Heart right ventricle (tissue), 16 donors: ENCODE measurements at places on chromosomes 6 and 20. TPM values are rescaled to one million over a fixed set of nuclear protein-coding genes. Genes with fewer than 3 reads are reported as not detected.
A peak's percentile ranks its signal among the peaks of the same experiment; 100 is the strongest.

The ME1 gene
- 18.7 TPM for total RNA-seq

The POU3F2 gene
- not detected for total RNA-seq

The TTI1 gene
- 11.4 TPM for total RNA-seq

GRCh38 chr6:99689916-99690685, 83.5 kb downstream of the PRDM13 start:
- no peak for DNase-seq

DNA sequence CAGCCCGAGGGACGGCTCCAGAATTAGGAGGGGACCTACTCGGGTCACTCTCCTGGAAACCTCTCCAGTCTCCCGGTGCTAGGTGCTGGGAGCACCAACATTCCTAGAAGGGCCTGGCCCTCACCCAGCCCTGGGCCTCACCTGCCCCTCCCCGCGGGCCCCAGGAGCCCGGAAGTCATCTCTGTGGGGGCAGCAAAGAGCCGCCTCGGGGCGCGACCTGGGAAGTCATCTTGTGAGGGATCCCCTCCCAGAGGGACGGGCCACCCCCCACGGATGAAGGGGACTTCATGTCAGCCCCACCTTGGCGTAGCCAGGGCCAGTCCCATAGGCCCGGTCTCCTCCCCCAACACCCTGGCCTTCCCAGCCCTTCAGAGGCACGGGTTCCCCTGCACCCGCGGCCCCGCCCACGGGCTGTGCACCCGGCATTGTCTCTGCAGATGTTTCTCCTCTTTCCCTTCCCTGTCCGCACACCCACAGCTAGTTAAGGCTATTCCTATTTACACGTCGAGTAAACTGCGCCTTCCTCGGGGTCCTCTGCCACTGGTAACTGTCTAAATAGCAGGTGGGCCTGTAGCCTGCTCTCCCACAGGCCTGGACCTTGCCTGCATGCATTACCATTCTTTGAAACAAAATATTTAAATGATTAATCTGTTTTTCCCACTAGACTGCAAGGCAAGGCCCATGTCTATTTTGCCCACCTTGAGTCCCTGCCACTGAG, 896 bp upstream of the RNASET2 start:
- DNase-seq, result peak; percentile 67

GRCh38 chr20:14830899-14831298, 493.5 kb upstream of the FLRT3 start:
- DNase-seq, result no peak

The TSBP1 gene
- not detected for total RNA-seq

DNA sequence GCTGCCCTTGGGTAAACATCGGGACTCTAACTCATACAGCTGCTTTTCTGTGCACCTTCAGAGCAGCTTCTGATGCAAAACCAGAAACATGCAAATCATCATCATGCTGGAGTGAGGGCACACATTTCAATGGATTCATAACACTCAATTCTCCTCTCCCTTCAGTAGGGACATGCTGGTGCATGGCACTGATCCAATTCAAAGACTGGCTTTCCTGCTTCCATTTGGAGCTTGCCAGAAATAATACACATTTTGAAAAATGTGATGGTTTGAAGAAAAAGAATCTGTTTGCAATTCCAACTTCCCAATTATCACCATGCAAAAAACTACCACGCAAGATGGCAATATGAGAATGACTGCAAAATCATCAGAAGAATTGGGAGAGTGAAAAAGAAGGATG, 65.2 kb upstream of the PDE10A start:
- no peak for DNase-seq

GRCh38 chr6:34231566-34232336, 4.9 kb upstream of the HMGA1 start:
- DNase-seq, result no peak

GRCh38 chr6:105882121-105882803, 203.9 kb upstream of the PRDM1 start:
- no peak for DNase-seq

- DNase-seq, result peak; percentile 22
Measured at GRCh38 chr6:159609652-159610178, 83.3 kb downstream of the SOD2 start.
